Testis (tissue), 5 donors: ENCODE measurements at places on chromosomes 7 and 10. TPM values are rescaled to one million over a fixed set of nuclear protein-coding genes. Genes with fewer than 3 reads are reported as not detected.

Gene OPALIN
- not detected for polyA plus RNA-seq

Gene TEX36
- polyA plus RNA-seq = 41.5 TPM

Gene CYP26A1
- polyA plus RNA-seq = 0.57 TPM

Gene VWA2
- 2.6 TPM for polyA plus RNA-seq

Gene ZNF425
- polyA plus RNA-seq = 3.4 TPM

Gene PIK3CG
- 9.3 TPM for polyA plus RNA-seq

Gene DENND2A
- 8.5 TPM for polyA plus RNA-seq

Gene VSIR
- 54.4 TPM for polyA plus RNA-seq

Gene PTEN
- polyA plus RNA-seq = 96.8 TPM

Gene CALHM2
- polyA plus RNA-seq = 43.5 TPM

Gene SPDYE1
- 8.3 TPM for polyA plus RNA-seq

Gene GIMAP4
- 13.3 TPM for polyA plus RNA-seq

Gene CLCN1
- polyA plus RNA-seq = 2.7 TPM

Gene AVPI1
- polyA plus RNA-seq = 26.4 TPM

Gene CACNB2
- polyA plus RNA-seq = 1.3 TPM

- DNase-seq = no peak
These were observed 318.5 kb downstream of the SH2D4B start for GRCh38 chr10:80856186-80856585.

GRCh38 chr10:43409385-43410109 is 561 bp upstream of the HNRNPF start:
- DNase-seq = peak; percentile 43

- no peak for DNase-seq
These were observed 251.6 kb upstream of the MKLN1 start for GRCh38 chr7:131076032-131076431.

GRCh38 chr7:2460641-2461040 is 15.6 kb downstream of the GRIFIN start:
- DNase-seq = no peak

GRCh38 chr10:100715445-100716385 is 29.7 kb upstream of the PAX2 start:
- DNase-seq = peak; percentile 58

GRCh38 chr10:10047426-10047825 is 970.2 kb upstream of the CELF2 start:
- no peak for DNase-seq

DNA sequence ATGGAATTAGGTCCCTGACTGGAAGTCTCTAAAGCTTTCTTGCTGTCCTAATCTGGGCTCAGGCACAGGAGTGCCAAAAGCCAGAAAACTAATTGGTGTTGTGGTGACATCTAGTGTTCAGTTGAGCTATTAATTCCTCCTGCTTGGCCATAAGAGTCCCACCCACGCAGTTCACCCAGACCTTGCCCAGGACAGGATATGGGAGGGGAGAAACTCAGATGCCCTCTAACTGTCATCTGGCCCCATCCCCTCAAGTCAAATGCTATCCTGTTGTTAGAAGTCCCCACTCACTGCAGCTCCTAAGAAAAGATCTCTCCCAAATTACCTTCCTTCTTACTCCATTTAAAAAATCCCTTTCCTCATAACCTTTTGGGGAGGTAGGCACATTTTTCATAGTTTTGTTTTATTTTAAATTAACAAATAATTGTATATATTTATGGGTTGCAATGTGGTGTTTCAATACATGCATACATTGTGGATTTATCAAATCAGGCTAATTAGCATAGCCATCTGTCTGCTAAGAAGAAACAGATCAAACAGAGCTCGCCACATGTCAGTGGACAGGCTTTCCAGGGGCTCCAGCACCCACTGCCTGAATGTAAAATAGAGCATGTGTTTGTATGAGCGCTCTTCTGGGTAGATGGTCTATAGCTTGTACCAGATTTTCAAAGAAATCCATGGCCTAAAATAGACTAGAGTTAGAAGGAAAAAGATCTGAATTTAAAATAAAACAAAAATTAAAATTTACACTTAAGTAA is 84.0 kb downstream of the GSAP start:
- DNase-seq = peak; percentile 78

DNA sequence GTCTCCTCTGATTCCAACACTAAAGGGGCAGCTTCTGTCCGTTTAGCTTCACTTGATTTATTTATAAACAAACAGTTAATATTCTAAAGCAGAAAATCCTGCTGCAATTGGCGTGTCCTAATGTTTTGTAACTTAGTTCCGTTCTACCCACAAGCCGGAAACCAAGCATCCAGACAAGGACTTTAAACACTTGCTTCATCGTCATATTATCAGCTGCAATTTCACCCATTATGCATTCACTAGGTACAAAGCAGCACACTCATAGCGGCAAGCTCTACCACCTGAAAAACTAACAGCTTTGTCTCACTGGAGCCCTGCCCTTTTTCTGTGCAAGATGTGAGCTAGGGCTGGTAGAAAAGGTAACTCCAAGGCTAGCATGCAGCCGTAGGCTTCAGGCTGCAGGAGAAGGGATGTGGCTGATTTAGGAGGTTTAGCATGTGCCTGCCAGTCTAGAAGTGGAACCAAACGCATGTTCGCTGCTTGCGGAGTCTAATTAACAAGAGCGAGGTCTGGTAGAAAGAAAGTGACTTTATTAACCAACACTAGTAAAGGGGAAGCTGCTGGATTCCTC is 43.7 kb upstream of the BPGM start:
- no peak for DNase-seq

DNA sequence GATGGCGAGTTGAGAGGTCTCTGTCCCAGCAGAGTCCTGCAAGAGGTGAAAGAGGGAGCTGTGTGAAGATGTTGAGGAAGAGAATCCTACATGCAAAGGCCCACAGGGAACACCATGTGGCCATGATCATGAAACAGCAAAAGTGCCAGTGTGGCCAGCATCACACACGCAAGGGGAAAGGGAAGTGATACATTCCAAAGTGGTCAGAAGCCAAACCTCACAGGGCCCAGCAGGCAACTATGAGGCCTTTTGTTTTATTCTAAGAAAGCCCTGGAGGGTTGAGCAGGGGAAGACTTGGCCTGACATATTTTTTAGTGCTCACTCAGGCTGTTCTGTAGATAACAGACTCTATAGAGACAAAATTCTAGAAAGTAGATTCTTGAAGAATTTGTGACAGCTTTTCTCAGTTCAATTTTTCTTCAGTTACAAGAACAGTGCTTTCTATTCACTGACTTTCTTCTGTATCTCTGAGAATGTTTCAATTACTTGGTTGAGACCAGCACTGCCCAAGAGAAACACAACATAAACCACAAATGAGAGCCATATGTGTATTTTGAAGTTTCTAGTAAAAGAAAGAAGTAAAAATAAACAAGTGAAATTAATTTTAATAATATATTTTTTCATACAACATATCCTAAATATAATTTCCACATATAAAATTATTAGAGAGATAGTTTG is 82.3 kb downstream of the HTR7 start:
- DNase-seq = peak; percentile 25

GRCh38 chr7:87426160-87426559 is 49.3 kb downstream of the ABCB4 start:
- DNase-seq = no peak

DNA sequence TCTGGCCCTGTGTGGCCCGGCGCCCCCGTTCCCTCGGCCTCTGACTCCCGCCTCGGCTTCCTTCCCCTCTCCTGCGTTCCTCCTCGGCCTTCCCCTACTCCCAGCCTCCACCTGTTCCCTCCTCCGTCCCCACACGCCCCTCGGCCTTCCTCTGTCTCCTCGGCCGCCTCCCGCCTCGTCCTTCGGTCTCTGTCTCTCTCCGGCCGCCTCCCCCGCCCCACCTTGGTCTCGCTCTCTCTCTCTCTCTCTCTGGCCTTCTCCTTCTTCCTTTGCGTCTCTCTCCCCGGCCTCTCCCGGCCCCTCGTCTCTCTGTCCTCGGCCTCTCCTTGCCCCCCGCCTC is 588 bp downstream of the GET4 start:
- DNase-seq = no peak

DNA sequence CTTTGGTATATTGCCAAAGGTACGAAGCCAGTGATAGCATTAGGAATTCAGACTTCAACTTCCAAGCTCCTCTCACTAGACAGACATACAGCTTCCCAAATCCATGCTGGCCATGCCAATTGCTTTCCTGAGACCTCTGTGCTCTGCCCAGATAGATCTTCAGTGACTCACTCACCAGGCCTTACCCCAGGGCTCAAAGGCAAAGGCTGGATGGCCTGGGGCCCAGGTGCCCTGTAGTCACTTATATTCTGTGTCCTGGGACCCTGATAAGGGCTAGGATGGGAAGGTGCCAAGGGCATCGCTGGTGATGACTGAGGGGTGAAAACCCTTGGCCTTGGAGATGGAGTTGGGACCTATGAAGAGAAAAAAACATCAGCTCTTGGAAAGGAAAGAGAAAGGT is 27.7 kb downstream of the WNT8B start:
- DNase-seq = no peak

DNA sequence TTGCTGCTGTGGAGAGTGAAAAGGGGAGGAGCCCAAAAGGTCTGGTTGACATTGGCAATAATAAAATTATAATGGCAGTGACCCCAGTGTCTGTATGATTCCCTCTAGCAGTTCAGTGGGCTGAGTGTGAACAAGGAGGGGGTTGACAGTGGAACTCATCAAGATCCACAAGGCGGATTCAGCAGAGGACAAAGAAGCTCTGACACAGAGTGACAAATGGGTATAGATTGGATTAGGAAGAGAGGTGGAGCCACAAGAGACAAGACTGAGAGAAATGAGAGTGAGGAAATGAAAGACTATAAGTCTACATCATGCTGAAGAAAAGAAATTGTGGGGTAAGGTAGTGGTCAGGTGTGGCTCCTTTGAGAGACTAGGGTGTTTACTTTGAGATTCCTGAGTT is 58.9 kb downstream of the CCDC71L start:
- DNase-seq = no peak

- no peak for DNase-seq
These were observed 8.1 kb downstream of the SEMA4G start for GRCh38 chr10:100977436-100977835.

GRCh38 chr10:51397695-51398094 is 301.7 kb downstream of the CSTF2T start:
- no peak for DNase-seq

DNA sequence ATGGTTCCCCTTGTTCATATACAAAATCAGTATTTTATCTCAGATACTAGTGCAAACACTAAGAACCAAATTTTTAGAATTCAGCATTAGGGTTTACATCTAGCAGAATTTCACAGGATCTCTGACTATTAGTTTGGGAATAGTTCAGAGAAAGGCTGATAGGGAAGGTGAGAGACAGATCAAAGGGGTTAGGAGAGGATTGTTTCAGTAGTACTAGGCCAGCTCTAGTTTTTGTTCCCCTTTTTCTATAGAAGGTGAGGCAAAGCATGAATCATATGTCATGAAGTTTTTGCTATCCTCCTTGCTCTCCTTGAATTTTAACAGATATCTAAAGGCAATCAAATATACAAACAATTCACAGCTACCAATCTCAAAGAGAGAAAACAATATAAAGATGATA is 26.1 kb upstream of the CTNNA3 start:
- DNase-seq = no peak

GRCh38 chr10:12684784-12685183 is 316.7 kb downstream of the CCDC3 start:
- DNase-seq = no peak

GRCh38 chr10:16989826-16990293 is 139.8 kb downstream of the CUBN start:
- no peak for DNase-seq
